ENCODE measurements at places on chromosomes 4 and X.

DNA sequence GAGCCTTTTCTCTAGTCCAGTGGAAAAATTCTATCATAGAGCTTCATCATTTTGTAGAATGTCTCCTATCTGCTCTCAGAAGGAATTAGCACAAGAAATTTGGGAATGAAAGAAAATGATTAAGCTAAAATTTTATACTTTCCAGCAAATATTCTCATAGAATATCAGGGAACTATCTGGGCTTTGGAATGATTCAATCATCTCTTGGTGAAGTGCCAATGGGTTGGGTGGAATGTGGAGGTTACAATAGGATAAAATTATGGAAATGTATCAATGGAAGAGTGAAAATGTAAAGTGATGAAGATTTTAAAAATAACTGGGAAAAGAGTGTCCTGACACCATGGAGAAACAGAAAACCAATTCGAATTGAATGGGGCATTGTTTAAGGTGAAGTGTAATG, 119.0 kb upstream of the MID1 start:
- DNase-seq, result no peak

DNA sequence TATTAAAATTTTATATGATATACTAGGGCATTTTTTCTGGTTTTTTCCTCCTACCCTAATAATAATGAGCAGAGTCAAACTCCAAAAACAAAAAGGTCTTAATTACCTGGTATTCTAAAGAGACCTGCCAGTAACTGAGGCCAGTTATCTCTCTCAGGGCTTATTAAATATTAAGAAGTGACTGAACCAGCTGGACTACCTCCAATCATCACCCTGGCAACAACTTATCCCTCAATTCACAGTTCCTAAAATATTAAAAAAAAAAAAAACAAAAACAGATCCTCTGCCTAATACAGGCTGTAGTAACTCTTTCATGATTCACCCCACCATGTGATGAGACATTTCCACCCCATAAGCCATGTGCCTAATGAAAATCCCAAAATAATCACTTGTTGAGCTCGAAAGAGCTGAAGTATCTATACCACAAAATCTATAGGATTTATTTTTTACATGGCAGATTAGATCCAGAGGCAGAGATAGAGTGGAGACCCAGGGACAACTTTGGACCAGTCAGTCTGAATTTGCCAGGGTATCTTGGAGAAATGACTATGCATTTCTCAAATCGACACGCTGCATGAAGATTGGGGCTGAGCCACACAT, 698.0 kb downstream of the FAT4 start:
- no peak for DNase-seq

DNA sequence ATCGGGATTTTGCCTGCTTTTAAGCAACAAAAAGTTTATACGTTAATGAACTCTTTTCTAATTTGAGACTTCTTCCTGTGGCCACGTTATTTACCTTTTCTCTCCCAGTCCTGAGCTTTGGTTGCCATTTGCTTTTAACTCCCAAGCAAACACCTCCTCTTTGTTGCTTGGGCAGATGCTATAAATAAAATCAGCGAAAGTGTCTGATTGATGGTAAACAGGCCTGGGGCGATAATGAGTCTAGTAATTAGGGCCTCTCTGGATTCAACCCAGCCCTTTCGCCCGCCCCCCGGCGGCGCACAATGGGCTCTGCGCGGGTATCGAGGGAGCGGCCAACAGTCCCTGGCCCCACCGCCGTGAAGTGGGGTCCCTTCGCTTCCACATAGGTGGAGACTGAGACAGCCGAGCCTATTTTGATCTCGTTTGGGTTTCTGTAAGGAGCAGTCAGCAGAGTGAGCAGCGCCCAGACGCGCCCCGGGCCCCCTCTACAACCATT, 790 bp downstream of the CLGN start:
- DNase-seq, result no peak

GRCh38 chrX:45668686-45669443, 468.2 kb upstream of the DIPK2B start:
- no peak for DNase-seq

- no peak for DNase-seq
Measured at GRCh38 chr4:78291277-78291676, 234.2 kb downstream of the FRAS1 start.

DNA sequence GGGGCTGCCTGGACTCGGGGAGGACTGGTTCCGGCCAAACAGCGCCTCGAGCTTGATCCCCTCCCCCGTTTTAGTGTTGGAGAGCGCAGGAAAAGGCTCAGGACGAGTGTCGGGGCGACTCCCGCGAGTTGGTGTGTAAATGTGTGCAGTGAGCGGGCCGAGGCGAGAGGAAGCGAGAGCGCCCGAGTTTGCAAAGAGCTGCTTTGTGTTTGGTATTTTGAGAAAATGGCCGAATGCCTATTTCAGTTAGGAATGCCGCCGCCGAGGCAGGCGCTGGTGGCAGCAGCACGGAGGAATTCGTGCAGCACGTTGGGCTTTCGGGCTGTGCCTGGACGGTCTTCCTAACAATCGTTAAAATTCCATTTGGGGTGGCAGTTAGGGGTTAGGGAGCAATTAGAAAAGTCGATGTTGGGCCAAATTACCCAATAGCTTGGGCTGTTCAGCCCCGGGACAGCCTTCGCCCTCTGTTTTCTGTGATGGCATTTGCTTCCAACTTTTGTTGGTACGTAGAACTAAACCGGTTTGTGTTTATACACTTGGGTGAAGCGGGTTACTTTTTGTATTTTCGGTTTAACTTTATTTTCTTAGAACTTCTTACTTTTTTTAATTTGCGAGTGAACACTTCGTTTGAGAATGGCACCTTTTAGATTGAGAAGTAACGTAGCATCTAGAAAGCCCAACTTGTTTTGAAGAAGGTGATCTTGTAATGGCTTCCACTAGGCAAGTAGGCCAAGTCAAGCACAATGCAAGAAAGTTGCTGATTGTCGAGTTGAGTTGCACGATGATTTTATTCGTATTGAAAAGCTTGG, 1.6 kb downstream of the REST start:
- DNase-seq, result no peak

DNA sequence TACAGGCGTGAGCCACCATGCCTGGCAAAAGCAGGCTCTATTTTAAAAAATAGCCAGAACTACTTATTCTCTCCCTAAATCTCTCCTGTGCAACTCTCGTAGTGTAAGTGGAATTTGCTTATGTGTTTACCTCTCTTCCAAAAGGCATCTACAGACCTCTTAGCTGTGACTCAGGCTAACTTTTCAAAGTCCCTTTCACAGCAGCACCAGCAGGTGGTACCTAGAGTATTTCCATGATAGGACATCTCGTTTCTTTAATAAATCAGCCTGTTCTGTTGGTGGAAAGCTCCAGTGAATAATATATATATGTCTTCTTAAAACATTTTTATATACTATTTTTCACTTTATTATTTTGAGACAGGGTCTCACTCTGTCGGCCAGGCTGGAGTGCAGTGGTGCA, 89.0 kb downstream of the NSUN7 start:
- DNase-seq, result no peak

DNA sequence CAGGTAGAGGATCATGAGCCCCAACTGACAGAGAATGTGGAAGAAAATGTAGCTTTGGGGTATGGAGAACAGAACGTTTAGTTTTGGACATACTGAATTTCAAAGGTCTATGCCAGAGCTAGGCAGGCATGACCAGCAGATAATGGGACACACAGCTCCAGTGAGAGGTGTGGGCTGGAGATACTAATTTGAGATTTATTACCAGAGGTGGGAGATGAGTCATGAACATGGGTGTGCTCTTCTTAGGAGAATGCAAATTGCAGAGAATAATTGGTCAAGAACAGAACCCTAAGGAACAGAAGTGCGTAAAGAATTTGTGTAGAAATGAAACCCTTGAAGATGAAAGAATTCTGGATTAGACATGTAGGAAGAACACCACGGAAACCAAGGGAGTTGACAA, 125.2 kb downstream of the PACRGL start:
- no peak for DNase-seq

DNA sequence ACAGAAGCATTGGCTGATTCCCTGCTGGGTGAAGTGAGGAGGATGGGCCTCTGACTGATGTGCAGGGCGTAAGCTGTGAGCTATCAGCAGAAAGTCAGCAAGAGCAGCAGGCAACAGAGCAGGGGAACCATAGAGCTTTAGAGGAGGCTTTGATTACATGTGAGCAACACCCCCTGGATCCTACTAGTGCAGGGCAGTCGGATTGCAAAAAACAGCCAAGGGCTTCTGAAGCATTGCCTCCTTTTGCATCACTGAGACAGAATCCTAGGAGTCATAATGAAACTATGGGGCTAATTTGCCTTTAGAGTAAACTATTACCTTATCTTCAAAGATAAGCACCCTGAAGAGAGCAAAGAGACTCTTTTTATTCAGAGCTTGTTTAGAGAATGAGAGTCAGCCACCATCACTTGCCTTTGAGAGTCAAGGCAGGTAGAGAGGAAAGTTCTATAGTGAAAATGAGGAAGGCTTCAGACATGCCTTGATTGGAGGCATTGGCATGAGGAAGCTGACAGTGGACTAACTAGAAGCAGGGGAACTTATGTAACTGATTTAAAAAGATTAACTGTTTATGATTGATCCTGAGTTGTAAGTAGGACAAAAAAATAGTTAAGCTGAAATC, 420.3 kb downstream of the PDHA2 start:
- no peak for DNase-seq

GRCh38 chrX:57929373-57929772, 19.1 kb upstream of the ZXDA start:
- no peak for DNase-seq

DNA sequence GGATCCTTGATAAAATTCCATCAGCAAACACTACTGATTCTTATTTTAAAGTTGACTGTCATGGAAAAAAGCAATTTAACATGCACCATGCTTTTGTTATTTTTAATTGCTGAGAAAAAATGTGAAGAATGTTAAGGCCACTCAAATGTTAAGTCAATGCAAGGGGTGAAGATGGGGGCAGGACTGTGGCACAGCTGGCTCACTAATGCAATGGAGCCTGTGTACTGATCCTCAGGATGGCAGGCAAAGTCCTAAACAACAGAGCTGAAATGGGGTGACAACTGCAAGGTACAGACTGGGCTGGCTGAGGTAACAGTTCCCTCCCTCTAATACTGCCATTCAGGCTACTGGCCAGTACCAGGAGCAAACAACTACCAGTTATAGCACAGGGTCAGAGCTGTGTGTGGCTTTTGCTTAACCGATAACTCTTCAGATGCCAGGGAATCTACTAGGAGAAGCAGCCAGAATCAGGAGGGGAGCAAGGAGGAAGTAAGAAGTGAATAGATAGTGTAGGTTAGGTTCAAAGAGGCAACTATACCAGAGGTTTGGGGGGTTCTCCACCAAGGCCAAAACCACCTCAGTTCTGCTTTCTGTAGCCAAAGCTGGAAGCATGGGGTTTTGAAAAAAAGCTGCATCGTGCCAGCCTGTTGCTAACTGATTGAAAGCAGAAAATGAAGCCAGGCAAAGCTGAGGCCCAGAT, 372.6 kb downstream of the OPHN1 start:
- DNase-seq, result no peak

DNA sequence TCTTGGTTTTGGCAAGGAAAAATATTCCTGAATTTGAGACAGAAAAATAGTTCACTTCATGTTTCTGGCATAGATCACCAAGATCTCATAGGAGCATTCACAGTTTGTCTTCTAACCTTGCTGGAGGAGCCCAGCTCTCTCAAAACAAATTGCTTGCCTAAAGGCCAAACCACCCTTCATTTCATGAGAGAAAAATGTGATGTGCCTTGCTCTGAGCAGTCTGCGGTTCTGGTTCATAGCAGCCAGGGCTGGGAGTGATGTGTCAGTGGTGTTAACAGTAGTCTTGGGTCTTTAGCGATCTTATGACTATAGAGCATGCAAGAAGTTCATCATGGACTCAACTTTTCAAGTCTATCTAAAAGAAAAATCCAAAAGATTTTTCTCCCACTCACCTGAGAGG, 183.3 kb downstream of the DCLK2 start:
- DNase-seq, result no peak

DNA sequence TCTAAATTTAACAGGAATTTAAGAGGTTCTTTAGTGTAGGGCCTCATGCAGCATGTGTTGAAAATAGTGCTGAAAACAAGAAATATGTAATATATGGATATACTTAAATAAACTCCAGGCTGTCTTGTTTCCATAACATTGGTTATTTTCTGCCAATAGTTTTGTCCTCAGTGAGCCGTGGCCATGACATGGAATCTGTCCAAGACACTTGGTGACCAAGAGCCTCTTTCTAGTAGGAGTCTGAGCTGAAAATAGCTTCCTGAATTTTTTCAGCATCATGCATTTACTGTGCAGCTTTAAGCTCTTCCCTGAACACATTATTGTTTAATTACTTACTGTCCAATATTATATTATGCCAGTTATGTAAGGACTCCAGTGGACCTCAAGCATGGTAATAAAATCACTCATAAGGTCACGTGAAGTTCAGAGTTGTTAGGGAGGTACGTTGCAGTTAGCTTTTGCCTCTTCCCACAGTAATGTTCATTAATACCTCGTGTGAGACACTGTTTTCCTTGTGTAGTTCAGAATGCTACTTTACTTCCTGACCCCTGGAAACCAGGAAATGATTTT, 488.2 kb downstream of the GRID2 start:
- DNase-seq, result no peak

DNA sequence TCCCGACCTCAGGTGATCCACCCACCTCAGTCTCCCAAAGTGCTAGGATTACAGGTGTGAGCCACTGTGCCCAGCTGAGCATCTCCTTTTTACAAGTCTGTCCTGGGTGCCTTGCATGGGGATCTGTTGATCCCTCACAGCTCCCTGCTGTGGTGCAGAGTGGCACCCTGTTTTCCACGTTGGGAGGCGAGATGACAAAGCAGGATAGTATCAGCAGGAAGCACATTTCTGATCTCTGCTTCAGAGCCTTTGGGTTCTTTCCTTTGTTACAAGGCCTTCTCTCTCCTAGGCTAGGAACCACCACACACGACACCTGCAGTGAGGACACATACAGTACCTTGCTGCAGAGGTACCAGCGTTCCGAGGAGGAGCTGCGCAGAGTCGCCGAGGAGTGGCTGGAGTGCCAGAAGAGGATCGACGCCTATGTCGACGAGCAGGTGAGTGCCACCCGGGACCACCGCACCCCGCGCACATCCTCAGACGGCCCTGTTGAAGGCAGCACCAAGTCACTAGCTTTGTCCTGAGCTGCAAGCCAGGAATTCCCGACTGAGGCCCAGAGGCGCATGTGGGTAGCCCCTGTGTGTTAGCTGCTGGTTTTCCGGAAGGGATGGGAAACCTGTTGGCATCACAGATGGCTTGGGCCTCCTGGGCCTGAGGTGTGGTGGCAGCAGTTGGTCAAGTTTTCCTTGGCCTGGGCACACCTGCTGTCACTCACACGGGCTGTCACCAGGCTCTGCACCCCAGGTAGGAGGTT, 109.6 kb downstream of the TNIP2 start:
- no peak for DNase-seq
